ENCODE measurements at places on chromosomes 3 and 15.

DNA sequence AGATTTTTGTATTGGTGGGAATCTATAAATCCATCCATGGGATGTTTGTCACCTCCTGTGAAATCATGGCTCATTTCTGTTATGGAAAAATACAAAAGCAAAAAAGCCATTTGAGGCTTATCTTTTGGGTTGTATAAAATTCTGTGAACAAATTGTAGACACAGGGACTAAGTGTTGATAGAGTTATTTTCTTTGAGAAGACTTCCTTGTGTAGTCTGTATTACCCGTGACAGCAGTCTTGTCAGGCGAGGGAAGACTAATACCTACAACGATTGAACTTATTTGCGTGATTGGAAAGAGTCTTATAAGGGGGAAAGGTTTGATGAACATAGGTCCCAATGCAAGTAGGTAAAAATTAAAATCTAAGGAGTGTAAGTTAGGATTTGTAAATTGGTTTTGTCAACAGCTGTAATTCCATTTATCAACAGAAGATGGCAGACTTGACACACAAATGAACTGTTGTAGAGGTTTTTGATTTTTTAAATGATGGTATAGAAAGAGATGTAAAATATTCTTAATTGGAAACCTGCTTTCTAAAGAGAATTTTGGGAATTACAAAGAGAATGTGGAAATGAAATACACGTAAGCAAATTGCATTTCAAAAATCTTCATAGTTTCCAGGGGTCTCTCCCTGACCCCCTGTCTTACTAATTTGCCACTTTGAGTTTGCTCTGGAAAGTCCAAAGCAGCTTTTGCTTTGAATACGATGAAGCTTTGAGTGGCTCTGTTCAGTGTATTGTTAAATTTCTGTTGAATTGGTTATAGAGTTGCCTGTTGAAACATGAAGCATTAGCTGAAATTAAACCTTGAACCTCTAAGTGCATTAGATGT is 33.2 kb downstream of the SLC25A26 start:
- DNase-seq = no peak

- no peak for DNase-seq
These were observed 184.2 kb downstream of the GREM1 start for GRCh38 chr15:32901995-32902394.

- no peak for DNase-seq
These were observed 20.7 kb downstream of the TPM1 start for GRCh38 chr15:63063164-63063756.

- DNase-seq = no peak
These were observed 29.8 kb upstream of the FAH start for GRCh38 chr15:80123034-80123433.

DNA sequence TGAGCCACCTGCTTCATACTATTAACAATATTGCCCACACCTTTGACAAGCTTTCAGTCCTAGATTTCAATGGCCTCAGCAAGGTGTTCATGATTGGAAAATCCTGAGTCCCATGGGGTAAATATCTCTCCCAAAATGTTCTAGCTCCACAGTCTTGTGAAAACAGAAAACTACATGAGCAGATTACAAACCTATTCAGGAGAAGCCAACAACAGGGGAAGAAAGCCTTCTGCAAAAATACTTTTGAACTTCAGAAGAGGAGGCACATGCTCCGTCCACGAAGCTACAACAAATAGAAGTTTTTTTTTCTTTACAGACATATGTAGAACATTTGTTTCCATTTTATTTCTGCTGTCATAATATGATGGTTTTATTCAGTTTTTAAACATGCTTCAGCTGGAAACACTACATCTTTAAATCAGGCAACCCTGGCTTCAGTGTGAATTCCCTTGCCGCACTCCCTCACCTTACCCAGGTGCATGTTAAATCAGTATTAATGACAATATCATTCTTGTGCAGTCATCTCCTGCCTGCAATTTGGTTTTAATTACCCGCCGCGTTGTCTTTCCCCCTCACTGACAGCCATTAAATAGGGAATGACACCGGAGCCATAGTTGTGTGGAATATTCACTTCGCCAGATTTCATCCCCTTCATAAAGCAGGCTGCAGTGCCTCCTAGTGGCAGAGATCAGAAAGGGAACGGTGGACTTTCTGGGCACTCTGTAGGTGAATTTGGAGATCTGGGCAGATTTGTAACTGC is 725.5 kb upstream of the ARRDC4 start:
- DNase-seq = no peak

DNA sequence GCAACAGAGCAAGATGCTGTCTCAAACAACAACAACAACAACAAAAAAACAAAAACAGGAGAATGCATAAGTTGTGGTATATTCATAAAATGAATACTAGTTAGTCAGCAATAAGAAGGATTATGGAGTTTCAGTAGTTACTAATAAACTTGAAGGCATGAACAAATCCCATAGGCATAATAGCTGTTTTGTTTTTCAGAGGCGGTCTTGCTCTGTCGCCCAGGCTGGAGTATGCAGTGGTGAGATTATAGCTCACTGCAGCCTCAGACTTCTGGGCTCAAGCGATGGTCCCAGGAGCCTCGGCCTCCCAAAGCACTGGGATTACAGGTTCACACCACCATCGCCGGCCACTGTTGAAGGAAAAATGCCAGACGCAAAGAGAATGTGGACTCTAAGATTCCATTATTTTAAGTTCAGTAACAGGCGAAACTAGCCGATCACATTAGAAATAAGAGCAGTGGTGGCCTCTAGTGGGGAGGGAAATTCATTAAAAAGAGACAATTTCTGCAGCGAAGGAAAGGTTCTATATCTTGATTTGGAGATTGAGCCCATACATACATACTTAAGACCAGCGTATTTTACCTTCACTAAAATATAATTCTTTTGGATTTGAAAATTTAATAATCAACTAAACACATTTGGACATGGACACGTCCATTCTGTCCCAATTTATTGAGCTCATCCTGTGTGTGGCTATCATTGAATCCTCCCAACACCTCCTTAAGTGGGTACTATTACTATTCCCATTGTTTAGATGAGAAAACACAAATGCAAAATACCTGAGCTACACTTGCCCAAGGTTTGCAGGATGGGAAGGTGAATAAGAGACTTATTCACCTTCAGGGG is 27.4 kb upstream of the HDAC11 start:
- no peak for DNase-seq

DNA sequence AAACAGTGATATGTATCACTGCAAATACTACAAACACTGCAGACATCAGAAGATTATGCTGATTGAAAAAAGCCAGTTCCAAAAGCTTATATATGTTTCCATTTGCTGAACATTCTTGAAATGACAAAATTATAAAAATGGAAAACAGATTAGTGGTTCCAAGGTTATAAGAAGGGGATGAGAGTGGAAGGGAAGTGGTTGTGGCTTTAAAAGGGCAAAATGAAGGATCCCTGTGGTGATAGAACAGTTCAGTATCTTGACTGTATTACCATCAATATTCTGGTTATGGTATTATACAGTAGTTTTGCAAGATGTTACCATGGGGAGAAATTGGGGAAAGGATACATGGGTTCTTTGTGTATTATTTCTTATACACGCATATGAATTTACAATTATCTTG is 77.8 kb downstream of the DZIP3 start:
- DNase-seq = no peak

DNA sequence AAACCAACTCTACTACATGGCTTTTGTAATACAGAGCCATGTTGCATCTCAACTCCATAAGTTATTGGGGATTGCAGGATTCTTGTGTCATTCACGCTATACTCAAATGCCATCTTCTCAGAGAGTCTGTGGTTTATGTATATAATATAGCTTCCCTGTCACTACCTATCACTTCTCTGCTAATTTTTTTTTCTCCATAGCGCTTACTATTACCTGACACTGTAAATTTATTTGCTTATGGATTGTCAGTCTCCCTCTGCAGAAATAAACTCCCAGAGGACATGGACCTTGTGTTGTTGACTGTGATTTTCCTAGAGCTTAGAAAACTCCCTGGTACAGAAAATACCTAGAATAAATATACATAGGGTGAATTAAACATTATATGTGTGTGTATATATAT is 990.5 kb downstream of the TBL1XR1 start:
- DNase-seq = no peak

DNA sequence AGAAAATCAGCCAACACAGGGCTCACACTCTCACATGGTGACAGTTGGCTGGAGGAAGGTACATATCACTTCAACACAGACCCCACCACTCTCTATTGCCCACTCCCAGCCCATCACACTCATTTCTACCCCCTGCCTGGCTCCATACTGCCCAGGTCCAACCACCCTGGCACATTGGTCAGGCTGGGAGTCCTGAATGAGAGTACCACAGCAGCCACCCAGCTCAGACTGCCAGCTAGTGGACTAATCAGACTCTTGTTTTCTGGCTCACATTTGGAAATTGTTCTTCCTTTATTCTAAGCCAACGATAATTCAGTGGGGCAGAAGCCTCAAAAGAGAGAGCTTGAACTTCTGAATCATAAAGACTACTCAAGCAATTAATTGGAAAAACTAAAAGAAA is 20.0 kb downstream of the MRPL46 start:
- DNase-seq = no peak

DNA sequence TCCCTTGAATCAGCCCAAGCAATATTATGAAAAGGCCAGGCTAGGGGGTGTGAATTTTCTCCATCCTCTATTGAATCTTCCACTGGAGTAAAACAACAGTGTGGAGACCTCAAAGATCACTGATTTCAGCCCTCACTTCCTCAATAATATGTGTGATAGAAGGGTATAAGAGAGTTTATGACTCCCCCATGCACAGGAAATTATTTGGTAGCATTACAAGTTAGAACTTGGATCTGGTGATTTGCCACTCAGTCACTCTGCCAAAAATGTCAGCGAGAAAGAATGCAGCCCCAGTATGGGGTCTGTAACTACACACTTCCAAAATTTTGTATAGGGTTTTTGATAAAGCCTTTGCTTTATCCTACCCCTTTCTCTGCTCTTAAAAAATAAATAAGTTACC is 81.0 kb upstream of the KCNMB2 start:
- no peak for DNase-seq

- no peak for DNase-seq
These were observed 9.5 kb downstream of the TYRO3 start for GRCh38 chr15:41568350-41569017.

DNA sequence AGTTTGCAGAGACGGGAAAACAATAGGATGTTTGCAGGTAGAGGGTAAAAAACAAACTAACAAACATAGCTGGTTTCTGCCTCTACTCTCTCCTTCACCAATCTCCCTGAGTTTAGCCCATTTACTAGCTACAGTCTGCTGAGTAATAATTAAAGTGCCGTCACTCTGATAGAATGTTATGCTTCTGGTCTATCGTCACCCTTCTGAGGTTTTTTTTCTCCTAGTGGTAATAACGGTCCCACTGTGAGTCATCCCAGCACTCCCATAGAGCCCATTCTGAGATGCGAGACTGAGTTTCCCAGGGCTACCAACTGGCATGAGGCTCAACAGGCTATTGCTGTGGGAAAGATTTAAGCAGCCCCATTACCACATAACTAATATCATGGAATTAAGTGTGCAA is 56.4 kb downstream of the PLAAT1 start:
- no peak for DNase-seq

GRCh38 chr3:4411236-4411635 is 55.8 kb downstream of the SUMF1 start:
- no peak for DNase-seq

GRCh38 chr3:132722165-132723023 is at the start of gene NPHP3:
Gene NPHP3, minus strand, starts transcription at chr3:132722409. Its CDS starts 54 bp downstream, at chr3:132722355.
- peak; percentile 99 for DNase-seq

DNA sequence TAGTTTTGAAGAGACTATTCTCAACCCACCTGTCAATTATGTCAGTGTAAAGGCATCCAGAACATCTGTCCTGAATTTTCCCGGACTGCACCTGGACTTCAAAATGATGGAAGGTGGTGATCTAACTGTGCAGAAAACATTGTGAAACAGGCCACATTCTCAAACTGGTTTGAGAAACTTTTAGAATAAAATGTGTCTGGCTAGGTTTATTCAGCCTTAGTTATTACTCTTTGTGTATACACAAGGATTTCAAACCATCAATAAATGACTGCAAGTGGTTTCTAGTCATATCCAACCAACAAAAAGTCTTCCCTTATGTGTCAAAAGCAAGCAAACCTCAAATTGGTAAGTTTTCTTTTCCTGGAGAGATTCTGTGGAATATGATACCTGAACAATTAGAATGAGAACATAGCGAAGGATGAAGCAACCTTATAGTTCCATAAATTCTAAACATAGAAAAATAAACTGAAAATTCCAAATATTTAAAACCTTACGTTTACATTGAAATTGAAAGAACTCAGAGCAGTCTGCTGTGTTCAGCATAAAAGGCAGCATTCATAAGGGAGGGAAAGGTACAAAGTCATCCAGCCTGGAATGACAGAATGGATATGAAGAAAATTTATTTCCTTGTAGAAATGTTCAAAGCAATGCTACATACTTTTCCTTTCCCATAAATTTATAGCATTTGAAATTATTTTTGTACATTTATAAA is 306.6 kb upstream of the TGFBR2 start:
- no peak for DNase-seq

DNA sequence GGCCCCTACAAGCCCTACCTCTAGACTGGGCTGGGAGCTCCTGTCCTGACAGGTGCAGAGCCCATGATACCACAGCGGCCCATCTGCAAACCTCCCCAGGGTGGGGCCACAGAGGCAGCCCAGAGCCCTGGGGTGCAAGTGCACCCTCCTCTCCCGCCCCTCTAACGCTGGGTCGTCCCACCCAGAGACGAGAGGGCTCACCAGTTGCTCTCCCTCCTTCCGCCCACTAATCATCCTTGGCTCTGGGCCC is 742 bp downstream of the TNK2 start:
- DNase-seq = no peak

DNA sequence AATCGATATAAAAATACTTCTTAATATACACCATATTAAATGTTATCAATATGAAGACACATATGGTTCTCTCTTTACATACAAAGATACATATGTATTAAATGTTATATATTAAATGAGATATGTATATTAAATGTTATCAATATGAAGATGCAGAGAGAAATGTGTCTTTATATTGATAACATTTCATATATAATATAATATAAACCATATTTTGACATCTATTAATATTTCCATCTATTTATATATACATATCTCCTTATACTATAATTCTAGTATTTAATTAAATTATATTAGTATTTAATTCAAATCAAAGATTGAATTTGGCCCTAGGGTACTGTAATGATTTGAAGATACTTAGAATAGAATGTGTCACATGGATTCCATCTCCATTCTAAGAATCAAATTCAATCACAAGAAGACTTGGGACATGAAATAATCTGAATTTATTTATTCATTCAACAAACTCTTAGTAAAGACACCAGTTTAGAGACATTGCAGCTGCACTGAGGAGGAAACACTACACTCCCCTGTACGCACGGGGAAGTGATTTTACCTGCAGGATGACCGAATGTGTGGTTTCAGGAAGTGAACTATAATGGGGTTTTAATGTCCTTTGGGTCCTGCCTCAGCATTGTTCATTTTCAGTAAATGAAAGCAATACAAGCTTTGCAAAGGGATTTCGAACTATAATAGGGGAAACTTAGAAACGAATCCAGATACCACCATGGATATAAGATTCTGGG is 365.1 kb downstream of the MECOM start:
- DNase-seq = no peak

- no peak for DNase-seq
These were observed 24.1 kb upstream of the RASGRP1 start for GRCh38 chr15:38588672-38589071.

- no peak for DNase-seq
These were observed 280.2 kb upstream of the NR2E3 start for GRCh38 chr15:71530116-71530515.

- DNase-seq = no peak
These were observed 38.8 kb downstream of the AKAP13 start for GRCh38 chr15:85419161-85419560.

GRCh38 chr15:66943456-66944095 is 121.8 kb upstream of the SMAD3 start:
- DNase-seq = peak; percentile 62

GRCh38 chr15:99657996-99658395 is 75.2 kb downstream of the LYSMD4 start:
- no peak for DNase-seq

Data from coronary artery (tissue), 2 donors.